Effector CD4-positive, alpha-beta T cell (primary cell): ENCODE measurements at places on chromosomes 12 and 14.

DNA sequence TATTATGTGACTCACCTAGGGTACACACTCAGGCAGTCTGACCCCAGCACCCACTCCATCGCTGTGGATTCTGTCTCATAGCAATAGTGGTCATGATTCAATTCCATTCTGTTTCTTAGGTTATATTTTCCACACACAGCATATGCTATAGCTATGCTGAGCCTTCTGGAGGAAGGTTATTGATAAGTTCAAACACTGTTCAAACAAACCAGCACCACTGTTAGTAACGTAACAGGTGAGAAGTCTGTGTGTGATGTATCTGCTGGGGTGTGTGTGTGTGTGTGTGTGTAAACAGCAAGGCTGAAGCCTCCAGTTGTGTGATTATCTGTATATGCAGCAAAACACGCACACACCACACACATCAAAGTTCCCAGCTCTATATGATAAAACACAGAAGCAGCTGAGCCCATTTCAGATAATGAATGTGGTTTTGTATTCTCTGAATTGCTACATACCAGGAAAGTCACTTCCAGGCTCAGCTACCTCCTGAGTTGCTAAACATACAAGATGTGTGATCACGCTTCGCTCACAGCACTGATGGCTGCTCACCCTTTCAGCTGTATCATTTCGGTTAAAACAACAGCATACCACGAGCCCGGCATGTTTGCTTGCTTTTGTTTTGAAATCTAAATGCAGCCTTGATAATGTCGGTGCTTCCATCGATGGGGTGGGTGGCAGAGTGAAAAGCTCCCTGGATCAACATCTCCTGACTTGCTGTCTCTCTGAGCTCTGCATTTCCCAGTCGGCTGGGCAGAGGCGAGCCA is 6.8 kb upstream of the SYNE3 start:
- no peak for DNase-seq

DNA sequence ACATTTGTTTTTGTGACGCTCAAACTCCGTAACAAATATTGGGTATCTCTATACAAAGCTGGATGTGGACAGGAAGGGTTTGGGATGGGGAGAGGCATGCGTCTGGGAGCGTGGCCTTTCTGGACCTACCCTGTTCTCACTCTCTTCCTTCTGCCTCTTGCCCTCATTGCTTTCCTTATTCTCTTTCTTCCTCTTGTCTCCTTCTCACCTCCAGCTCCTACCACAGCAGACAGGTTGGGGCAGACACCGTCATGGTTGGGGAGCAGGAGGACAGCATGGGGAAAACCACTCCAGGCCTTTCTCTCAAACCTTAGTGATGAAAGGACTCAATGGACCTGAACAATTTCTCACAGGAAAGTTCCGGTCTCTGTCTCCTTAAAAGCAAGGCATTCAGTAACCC is 465.3 kb downstream of the RAD51B start:
- no peak for DNase-seq

DNA sequence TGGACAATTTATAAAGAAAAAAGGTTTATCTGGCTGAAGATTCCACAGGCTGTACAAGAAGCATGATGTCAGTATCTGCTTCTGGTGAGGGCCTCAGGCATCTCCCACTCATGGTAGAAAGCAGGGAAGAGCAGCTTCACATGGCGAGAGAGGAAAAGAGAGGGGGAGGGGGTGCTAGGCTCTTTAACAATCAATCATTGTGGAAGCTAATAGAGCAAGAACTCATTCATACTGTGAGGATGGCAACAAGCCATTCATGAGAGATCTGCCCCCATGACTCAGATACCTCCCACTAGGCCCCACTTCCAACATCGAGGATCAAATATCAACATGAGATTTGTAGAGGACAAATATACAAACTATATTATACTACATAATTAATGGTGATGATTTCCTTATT is 361.9 kb upstream of the FAR2 start:
- no peak for DNase-seq

DNA sequence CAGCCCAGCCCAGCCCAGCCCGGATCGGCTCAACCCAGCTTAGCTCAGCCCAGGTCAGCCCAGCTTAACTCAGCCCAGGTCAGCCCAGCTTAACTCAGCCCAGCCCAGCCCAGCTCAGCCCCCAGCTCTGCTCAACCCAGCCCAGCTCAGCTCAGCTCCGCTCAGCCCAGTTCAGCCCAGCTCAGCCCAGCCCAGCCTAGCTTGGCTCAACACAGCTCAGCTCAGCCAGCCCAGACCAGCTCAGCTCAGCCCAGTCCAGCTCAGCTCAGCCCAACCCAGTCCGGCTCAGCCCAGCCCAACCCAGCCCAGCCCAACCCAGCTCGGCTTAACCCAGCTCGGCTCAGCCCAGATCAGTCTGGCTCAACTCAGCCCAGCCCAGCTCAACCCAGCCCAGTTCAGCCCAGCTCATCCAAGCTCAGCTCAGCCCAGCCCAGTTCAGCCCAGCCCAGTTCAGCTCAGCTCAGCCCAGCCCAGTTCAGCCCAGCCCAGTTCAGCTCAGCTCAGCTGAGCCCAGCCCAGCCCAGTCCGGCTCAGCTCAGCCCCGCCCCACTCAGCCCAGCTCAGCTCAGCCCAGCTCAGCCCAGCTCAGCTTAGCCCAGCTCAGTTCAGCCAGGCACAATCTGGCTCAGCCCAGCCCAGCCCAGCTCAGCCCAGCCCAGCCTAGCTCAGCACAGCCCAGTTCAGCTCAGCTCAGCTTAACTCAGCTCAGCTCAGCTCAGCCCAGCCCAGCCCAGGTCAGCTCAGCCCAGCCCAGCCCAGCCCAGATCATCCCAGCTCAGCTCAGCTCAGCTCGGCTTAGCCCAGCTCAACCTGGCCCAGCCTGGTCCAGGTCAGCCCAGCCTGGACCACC is 331.7 kb downstream of the TMEM121 start:
- DNase-seq = no peak

- no peak for DNase-seq
These were observed 7.7 kb downstream of the THAP2 start for GRCh38 chr12:71671816-71672215.

GRCh38 chr12:33180918-33181317 is 258.7 kb downstream of the SYT10 start:
- DNase-seq = no peak

DNA sequence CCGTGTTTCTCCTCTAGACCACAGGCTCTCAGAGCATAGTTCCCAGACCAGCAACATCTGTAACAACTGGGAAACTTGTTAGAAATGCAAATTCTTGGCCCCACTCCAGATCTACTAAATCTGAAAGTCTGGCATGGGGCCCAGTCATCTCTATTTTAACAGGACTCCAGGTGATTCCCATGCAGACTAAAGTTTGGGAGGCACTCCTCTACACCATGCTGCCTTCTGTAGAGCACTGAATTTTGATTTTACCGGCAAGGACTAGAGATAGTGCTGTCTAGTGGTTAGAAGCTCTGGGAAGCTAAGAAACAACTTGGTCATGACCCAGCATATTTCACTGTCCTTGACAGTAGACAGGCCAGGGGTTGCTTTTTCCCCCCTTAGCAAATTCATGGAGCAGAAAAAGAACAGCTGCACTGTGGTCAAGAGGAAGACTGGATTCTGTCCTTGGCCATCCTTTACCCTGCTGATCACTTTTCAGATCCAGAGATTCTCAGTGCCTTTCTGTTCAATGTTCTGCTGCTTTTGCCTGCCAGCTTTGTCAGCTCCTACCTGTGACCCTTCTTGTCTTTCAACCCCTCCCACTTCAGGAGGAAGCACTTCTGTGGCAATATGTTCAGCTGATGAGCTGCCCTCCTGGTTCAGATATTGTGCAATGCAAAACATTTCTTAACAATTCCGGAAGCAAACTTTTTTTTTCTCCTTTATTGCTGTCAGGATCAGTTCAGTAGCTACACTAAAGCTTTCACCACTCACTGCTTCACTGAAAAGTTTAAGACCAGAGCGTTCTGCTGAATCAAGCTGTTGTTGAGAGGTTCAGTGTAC is 133.8 kb upstream of the NUDT4 start:
- DNase-seq = no peak

GRCh38 chr14:56524971-56525677 is 54.5 kb upstream of the TMEM260 start:
- DNase-seq = no peak

DNA sequence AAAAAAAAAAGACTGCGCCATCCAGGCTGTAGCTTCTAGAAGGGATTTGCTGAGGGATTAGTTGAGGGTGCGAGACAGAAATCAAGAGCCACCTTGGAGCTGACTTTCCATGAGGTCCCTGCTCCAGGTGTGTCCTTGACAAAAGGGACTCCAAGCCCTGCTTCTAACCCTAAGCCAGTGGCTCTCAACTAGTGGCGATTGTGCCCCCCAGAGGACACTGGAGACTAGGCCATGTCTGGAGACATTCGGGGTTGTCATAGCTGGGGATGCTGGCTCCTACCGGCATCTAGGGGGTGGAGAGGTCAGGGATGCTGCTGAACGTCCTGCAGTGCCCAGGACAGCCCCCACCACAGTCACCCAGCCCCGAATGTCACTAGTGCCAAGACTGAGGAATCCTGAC is 40.6 kb downstream of the SPRING1 start:
- DNase-seq = no peak

- DNase-seq = no peak
These were observed 2.9 kb downstream of the BEGAIN start for GRCh38 chr14:100584056-100585031.

DNA sequence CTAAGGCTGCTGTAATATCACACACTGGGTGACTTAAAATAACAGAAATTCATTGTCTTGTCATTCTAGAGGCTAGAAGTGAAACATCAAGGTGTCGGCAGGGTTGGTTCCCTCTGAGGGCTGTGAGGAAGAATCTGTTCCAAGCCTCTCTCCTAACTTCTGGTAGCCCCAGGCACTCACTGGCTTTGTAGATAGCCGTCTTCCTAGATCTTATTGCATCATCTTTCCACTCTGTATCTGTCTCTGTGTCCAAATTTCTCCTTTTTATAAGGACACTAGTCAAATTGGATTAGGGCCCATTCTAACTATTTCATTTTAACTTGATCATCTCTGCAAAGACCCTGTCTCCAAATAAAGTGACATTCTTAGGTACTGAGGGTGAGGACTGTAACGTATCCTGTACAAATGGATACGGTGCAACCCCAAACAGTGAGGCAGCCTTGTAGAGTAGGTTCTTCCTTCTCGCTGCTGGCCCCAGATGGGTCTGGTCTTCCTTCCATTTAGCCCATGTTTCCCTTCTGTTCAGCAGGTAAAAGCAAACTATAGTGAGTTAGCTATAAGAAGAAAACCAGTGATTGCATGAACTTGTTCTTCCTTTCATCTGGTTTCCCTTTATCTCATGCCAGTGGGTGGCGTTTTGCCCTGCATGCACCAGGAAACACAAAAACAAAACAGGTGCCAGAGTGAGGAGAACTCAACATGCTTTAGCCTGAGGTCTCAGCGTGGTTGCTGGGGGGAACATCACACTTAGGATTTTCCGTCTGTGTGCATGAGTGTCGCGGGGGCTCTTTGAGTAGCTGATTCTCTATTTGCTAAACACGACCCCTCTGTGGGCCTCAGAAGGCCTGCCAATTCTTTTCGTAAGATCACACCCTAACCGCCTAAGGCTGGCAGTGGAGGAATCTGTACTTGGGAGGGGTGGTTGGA is 19.5 kb downstream of the TTC9 start:
- peak; percentile 33 for DNase-seq

- no peak for DNase-seq
These were observed 23.6 kb downstream of the KRT80 start for GRCh38 chr12:52168019-52168717.

GRCh38 chr14:76675046-76675445 is 86.2 kb upstream of the VASH1 start:
- no peak for DNase-seq

DNA sequence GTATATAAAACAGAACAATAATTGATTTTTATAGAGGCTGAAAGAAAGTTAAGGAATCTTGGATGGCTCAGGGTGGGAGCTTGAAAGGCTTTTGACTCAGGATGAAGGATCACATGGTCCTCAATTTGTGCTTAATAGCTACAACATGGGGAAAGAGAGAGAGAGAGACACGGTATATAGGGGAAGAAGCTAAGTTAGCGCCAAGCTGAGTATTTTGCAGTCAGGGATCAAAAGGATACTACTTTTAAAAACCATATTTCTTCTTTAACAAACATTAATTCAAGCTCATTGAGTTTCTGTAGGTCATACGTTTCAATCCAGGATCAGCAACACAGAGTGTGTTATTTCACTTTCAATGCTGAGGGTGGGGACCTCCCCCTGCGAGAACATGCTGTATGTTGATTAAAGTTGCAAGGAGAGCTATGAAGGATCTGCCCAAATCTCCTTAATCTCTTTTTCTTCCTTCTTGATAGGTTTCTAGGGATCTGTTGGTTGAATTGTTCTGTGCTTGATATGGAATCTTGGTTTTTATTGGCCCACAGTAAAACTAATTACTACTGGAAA is 133.1 kb upstream of the NUDT4 start:
- DNase-seq = no peak

GRCh38 chr14:102994689-102995088 is 62.7 kb downstream of the CDC42BPB start:
- DNase-seq = no peak

GRCh38 chr12:34343766-34344165 is 321.5 kb downstream of the ALG10 start:
- DNase-seq = no peak

- DNase-seq = no peak
These were observed 21.8 kb downstream of the VDR start for GRCh38 chr12:47882781-47883546.

DNA sequence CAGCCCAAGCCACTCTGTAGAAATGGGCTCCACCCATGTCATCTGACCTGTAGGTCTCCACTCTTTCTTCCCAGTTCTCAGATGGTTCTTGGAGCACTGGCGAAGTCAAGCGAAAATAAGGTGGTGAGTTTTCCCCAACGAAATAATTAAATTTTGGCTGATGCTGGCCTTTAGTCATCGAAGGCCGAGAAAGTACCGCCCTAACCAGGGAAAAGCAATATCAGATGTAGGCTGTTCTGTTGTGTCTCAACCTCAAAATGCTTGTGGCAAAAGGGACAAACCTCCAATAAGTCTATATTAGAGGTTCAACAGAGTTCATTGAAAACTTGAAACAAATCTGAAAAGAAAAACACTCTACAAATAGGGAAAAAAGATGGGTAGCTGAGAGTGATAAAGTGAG is 48.6 kb upstream of the BCAT1 start:
- no peak for DNase-seq

DNA sequence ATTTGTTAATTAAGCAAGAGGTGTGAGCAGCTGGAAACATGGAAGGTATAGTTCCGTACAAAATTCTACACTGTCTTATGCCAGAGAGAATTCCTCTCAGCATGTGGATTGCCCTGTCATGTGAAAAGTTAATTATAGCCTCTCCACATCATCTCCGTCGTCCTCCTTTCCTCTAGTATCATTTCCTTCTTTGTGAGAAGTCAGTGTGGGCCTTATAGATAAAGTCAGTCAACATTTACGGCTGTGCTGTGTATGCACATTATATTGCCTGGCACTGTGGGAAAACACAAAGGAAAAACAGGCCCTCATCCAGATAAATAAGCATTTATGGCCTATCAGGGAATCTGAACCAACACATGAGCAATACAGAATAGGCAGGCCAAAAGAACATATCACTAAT is 236.6 kb downstream of the SEC23A start:
- DNase-seq = no peak
